CD4-positive, alpha-beta T cell treated with Interleukin-12 subunit alpha and Interleukin-12 subunit beta, for 1 hour (primary cell): ENCODE measurements at places on chromosomes 1 and 21.

- DNase-seq: no peak
Measured at GRCh38 chr1:161678500-161678899, 15.6 kb downstream of the FCGR2B start.

- DNase-seq: no peak
Measured at GRCh38 chr1:54398963-54399528, 7.1 kb downstream of the SSBP3 start.

- DNase-seq: no peak
Measured at GRCh38 chr1:1758692-1759455, 19.4 kb downstream of the NADK start.

- DNase-seq: no peak
Measured at GRCh38 chr1:243513726-243514491, 258.1 kb downstream of the SDCCAG8 start.

GRCh38 chr1:246573491-246573890 lies 7.2 kb downstream of the CNST start:
- DNase-seq: no peak

DNA sequence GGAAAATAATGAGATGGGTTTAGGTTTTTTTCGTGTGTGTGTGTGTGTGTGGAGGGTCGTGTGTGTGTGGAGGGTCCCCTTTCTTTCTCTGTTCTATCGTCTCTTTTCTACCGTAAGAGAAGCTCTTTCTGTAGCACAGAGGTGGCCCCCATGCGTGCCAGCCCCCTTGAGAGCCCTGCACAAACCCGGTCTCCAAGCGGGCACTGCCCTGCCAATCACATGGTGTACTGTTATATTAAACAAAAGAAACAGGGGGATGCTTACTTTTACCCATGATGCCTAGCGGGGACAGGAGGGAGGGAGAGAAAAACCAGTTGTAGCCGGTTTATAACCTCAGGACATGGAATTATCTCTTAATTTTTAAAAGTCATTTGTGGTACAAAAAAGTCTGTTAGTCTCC lies 41.0 kb downstream of the GATAD2B start:
- no peak for DNase-seq

DNA sequence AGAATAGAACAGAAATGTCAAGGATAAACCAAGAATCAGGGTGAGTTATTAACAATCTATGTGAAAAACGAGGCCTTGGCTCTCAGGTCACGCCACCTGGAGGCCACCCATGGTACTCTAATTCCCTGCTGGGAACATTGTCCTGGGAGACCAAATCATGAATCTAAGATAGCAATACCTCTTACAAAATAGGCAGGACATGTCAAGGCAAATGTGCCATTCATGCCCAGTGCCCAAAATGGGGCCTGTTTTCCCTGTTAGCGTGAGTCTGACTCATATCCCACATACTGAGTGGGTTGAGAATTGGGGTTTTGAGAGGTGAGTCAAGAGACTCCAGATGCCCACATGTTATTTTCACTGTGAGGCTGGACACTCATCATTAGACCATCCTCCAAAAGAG lies 380.8 kb downstream of the HHIPL2 start:
- DNase-seq: peak; percentile 3

DNA sequence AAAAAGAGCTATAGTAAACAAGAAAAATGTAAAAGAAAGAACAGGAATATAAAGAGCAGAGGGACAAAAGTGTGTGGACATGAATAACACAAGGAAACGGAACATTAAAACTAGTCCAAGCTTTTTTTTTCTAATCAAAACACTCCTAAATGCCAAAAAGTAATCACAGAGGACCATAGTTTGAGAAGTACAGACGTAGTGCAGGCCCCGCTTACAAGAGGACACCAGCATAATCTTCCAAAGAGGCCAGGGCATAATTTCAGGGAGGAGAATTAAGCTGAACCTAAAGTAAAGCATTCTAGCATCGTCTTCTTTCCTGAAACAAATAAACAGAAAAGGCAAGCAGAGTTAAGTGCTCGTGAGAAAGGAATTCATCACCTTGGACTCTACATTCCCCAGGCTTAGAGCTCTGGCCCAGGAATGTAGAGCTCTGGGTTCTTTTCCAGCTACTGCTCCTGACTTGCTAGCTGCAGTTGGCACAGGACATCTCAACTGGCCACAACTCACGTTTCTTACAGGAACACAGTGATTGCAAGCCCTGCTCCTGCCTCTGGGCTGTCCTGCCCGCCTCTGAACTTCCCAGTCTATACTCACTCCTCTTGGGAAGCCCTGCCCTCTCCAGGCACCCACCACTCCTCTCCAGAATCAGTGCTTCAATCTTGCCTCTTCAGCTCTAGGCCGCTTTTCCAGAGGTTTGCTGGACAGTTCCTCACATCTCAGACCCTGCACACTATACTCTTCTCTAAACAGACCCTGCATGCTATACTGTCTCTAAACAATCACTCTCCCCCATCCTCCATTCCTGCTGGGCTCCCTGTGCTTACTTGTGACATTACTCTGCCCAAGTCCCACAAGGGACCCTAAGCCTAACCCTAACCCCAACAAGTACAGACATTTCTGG lies 9.8 kb downstream of the RGS8 start:
- DNase-seq: no peak

DNA sequence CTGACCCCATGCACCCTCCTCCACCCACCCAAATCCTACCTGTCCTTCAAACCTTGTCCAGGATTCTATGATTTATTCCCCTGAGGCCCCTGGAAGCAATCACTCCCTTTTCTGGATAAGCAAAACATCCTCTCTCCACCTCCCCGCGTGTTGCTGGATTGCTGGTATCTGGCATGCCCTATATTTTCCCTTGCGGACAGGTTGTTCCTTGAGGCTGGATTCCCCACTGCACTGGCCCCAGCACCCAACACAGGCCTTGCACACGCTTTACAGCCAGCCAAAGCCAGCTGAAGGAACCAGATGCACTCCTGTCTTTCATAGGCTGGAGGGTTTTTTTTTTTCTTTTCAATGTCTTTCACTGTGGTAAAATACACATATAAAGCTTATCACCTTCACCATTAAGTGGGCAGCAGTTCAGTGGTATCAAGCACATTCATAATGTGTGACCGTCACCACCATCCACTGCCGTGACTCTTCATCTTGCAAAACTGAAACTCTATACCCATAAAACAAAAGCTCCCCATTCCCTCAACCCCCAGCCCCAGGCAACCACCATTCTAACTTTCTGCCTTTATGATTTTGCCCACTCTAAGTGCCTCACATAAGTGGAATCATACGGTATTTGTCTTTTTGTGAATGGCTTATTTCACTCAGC lies 50.9 kb downstream of the TOR1AIP2 start:
- DNase-seq: no peak

- peak; percentile 83 for DNase-seq
Measured at GRCh38 chr1:36285443-36286101, 20.6 kb upstream of the SH3D21 start.

- no peak for DNase-seq
Measured at GRCh38 chr1:19809044-19809750, 5.9 kb downstream of the RNF186 start.

GRCh38 chr1:41560496-41560895 lies 76.0 kb upstream of the EDN2 start:
- no peak for DNase-seq

DNA sequence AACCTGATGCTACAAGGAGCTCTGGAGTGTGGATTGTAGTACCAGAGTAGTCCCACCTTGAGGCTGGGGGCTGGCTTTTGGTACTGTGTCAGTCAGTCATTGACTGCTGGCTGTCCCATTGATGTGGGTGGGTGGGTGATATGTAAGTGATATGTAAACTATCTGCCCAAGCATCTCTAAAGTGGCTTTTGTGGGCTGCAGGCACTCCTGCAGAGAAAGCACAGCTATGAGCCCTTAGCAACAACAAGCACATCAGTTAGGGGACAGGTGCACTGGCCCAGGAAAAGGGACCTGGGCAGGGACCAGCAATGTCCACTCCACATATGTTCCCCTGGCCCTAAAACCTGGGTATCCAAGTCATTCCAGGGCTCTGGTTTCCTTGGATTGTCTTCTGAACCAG lies 109.9 kb downstream of the TAS1R2 start:
- no peak for DNase-seq

DNA sequence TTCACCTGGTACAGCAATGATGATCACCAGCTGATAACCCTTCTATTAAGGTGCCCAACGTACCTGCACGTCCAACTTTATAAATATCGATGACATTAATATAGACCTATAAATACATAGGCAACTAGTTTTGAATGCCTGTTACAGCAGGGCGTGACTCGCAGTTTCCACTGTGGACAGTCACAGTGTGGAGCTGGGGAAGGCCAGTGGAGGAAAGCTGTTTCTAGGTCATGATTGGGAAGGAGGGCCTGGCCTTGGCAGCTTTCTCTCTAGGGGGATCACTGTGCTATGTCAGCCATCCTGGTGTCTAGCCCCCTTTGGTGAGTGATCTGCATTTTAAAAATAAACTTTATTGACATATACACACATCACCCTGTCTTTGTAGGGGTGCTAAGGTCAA lies 4.4 kb upstream of the PRDM15 start:
- DNase-seq: no peak

DNA sequence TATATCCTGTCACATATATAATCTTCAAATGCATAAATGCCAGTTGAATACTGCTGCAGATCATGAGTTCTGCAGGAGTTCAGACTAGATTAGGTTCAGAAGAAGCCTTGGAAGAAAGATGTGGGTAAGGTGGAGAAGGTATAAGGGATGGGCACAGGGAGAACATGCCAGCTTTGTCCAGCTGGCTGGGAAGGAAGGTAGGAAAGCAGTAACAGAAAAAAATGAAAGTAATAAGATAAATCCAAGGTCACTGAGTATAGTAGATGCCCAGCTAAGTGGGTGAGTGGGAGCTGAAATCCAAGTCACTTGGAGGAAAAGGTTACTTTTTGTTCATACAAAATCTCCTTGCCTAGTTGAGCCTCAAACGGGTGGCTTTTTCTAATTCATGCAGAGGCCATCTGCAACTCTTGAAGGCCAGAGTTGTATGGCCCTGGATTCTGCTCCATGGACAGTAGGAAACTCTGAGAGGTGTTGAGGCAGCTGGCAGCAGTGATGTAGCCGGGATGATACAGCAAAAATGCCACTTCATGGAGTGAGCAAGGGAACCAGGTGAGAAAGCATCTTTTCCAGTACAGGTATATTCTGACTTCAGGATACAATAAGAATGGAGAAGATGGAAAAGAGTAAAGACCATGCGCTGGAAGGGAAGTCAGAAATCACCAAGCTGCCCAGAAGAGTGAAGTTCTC lies 3.4 kb downstream of the RCSD1 start:
- no peak for DNase-seq

GRCh38 chr1:43521078-43521477 lies 9.6 kb upstream of the PTPRF start:
- no peak for DNase-seq
